Activated naive CD4-positive, alpha-beta T cell treated with anti-CD3 and anti-CD28 coated beads, Interleukin-2, amount 10 ng/mL, durations not matched to agents 5 hours and 36 hours (primary cell): ENCODE measurements at places on chromosomes 3 and 15. TPM values are rescaled to one million over a fixed set of nuclear protein-coding genes. Genes with fewer than 3 reads are reported as not detected.

UACA gene
- total RNA-seq: 0.91 TPM

C3orf85 gene
- not detected for total RNA-seq

DNAH12 gene
- total RNA-seq: 0.05 TPM

APH1B gene
- 9.6 TPM for total RNA-seq

AHSG gene
- total RNA-seq: not detected

ACAN gene
- not detected for total RNA-seq

SPATA12 gene
- not detected for total RNA-seq

CIB2 gene
- total RNA-seq: 0.41 TPM

TMEM40 gene
- total RNA-seq: not detected

PIF1 gene
- total RNA-seq: 41.6 TPM

CCK gene
- not detected for total RNA-seq

ADPRH gene
- 1.2 TPM for total RNA-seq

BMF gene
- total RNA-seq: 25.0 TPM

PCOLCE2 gene
- total RNA-seq: not detected

KY gene
- not detected for total RNA-seq

FETUB gene
- not detected for total RNA-seq

SCAMP5 gene
- 0.23 TPM for total RNA-seq

SLC38A3 gene
- total RNA-seq: not detected

VEPH1 gene
- total RNA-seq: not detected

BUB1B gene
- total RNA-seq: 71.8 TPM

UROC1 gene
- not detected for total RNA-seq

WNT5A gene
- not detected for total RNA-seq

SHC4 gene
- 0.10 TPM for total RNA-seq

PPP4R2 gene
- 81.8 TPM for total RNA-seq

SOX14 gene
- total RNA-seq: not detected

RTF1 gene
- total RNA-seq: 36.6 TPM

CALML4 gene
- total RNA-seq: 12.3 TPM

DYNC1LI1 gene
- 25.7 TPM for total RNA-seq

LARP6 gene
- not detected for total RNA-seq

SETMAR gene
- 11.3 TPM for total RNA-seq

PRR20G gene
- total RNA-seq: not detected

THBS1 gene
- total RNA-seq: 0.58 TPM

LRRC2 gene
- 0.55 TPM for total RNA-seq

ACOX2 gene
- total RNA-seq: not detected

CFAP91 gene
- not detected for total RNA-seq

ATP6V1A gene
- 35.7 TPM for total RNA-seq

PIERCE2 gene
- total RNA-seq: 0.35 TPM

UNC45A gene
- 68.9 TPM for total RNA-seq

SPINK8 gene
- total RNA-seq: not detected

POC1A gene
- total RNA-seq: 19.1 TPM

RTP4 gene
- total RNA-seq: 10.9 TPM

GAP43 gene
- total RNA-seq: not detected

GABRA5 gene
- total RNA-seq: not detected

CFAP161 gene
- total RNA-seq: not detected

ITIH4 gene
- total RNA-seq: 16.5 TPM

DPPA4 gene
- total RNA-seq: not detected

FSD2 gene
- total RNA-seq: not detected

SNAP23 gene
- total RNA-seq: 54.2 TPM

MNS1 gene
- not detected for total RNA-seq

KCNMB3 gene
- total RNA-seq: 0.31 TPM

MME gene
- not detected for total RNA-seq

GOLGA8J gene
- total RNA-seq: not detected
